Stimulated activated CD8-positive, alpha-beta memory T cell treated with anti-CD3 and anti-CD28 coated beads, Interleukin-7, amount 100 ng/mL, for 4 hours (primary cell): ENCODE measurements at places on chromosomes 11 and 22.

GRCh38 chr22:36873614-36874308 is 13.0 kb downstream of the NCF4 start:
- no peak for DNase-seq

GRCh38 chr11:62588966-62589637 is 2.2 kb downstream of the TUT1 start:
- DNase-seq: no peak

DNA sequence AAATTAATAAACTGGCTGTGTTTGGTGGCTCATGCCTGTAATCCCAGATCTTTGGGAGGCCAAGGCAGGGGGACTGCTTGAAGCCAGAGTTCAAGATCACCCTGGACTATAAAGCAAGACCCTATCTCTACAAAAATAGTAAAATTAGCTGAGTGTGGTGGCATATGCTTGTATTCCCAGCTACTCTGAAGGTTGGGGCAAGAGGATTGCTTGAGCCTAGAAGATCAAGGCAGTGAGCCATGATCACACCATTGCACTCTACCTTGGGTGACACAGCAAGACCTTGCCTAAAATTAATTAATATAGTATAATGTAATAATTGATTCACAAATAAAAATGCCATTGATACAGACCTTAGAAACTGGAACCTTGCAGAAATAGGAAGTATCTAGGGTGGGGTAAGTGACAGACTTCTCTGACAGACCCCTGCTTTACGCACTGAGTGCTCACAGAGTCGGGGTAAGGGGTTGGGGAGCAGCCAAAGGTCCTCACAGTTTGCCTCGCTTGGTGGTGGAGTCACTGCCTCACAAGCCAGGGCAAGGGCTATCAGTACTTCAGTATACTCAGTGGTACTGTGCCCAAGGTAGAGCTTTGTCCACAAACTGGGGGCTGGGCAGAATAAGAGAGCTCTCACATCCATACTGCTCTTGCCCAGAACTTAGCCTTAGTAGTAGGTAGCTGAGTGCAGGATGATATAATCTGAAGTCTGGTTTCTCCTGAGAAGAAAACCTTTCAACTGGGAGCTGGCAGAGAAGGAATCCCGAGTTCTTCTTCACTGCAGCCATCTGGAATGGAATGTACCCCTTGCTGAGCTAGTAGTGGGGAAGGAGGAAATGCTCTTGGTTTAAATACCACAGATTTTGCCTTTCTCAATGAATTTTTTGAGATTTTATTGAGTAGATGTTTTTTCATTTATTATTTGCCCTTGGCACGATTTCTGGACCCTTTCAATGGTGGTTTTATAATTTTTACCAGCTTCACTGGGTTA is 65.5 kb downstream of the EMSY start:
- DNase-seq: no peak

DNA sequence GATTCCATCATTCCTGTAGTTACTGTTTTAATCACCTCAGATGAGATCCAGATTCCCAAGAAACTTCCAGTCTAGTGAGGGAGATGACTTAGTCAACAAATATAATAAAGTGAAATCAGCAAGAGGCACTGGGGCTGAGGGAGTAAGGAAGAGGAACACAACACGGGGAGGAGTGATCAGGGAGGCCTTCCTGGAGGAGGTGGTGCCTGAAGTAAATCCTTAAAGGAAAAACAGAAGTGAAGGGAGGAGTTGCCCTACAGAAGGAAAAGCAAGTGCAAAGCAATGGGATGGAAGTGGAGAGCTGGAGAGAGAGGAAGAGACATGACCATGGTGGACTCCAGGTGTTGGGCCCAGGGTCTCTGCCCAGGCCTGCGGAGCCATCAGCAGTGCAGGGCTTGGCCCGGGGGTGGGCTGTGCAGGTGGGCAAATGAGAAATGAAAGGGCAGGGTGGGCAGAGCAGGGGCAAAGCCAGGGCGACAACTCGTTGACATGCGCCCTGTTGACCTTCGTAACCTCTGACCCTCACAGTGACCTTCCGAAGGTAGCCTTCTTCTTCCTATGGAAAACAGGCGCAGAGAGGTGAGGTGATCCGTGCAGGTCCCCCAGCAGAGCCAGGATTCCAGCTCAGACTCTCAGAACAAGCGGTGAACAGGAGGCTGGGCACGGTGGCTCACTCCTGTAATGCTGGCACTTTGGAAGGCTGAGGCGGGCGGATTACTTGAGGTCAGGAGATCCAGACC is 12.1 kb upstream of the PPARA start:
- no peak for DNase-seq

DNA sequence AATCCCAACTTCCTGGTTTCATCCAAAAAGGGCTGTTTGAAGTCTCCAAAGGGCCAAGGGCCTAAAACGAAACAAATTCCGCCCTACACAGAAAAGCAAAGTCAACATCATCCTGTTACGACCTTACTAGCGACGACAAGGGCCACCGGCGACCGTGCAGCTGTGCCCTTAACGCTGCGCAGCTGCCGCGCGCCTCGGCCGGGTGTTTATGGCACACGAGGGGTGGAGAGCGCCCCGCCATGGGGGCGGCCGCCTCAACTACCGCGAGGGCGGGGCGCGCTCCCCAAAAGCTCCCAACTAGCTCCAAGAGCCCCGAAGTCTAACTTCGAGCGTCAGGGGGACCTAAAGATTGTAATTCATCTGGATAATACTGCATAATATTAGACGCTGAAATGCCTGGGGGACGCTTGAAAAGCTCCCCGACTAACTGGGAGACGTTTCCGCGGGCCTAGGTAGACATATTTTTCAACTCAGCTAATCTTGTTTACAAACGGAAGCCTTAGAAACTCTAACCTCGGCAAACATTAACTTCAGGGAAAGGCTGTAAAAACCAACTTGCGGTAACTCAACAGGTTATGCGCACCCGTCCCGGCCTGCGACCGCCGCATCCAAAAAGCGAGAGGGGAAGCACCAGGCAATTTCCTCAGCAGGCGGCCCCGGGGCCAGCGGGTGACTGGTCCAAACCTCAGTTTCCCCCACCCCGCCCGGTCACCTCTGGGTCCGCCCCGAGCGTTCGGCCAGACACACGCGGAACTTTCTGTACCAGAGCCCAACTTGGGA is 694 bp downstream of the TMEM123 start:
- peak; percentile 66 for DNase-seq

GRCh38 chr11:56066980-56067379 is 26.1 kb upstream of the OR8I2 start:
- no peak for DNase-seq

DNA sequence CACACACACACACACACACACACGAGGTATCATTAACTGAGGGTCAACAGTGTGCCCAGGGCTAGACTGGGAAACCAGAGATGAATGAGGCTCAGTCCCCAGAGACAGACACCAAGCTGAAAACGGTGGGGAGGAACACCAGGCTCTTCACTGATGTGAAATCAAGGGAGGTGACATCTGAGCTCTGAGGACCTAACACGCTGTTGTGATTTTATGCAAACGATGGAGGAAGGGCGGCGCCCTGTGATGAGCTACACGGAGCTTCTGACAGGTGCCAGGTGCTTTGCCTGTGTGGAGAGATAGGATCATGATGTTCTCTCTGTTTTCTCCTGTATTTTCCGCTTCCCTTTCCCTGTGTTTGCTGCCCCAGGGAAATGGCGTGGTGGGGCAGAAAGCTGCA is 6.5 kb upstream of the CYB5R3 start:
- no peak for DNase-seq

DNA sequence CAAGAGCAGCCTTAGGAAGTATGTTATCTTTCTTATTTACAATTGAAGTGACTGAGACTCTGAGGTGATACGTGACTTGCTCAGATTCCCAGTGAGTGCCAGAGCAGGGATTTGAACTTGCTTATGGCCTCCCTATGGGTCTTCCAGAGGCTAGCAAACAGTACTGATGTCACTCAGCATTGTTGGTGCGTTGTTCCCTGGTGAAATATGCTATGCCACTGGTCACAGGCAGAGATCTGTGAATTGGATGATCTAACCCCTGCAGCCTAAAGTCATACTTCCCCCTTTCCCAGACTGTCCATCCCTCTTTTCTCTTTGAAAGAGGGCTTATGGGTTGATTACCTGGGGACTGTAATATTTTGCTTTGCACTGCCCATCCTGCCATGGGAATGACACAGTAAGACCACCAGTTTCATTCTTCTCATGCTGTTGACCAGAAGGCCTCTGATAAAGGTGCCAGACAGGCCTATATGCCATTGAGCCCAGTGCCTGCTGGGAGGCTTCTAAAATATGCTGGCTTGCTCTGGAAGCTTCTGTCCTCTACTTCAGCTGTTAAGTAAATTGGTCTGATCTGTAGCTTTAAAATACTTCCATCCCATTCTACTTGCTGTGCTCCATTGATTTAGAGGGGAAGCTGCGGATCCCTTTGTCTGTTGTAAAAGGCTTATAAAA is 152.2 kb upstream of the E2F8 start:
- no peak for DNase-seq
